ENCODE measurements at places on chromosomes 11 and 22.

DNA sequence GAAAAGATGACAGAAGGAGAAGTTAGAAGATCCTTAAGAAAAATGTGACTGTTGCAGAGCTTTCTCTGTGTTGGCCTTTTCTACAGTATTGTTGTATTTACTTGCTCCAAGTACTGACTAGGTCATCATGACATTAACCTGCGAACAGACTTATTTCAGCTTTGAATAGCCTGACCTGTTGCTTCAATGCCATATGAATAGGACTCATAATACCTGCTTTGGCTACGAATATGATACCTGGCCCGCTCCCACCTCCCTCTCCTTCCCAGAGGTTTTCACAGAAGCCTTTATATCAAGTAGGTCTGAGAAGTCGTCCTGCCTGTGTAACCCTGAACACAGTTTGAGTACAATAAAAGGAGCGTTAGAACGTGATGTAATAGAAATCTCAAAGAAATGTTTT lies 169.6 kb upstream of the PGR start:
- DNase-seq: no peak

- no peak for DNase-seq
Measured at GRCh38 chr11:76186776-76187279, 19.5 kb downstream of the WNT11 start.

GRCh38 chr11:66580803-66581202 lies 12.1 kb downstream of the CCDC87 start:
- no peak for DNase-seq

DNA sequence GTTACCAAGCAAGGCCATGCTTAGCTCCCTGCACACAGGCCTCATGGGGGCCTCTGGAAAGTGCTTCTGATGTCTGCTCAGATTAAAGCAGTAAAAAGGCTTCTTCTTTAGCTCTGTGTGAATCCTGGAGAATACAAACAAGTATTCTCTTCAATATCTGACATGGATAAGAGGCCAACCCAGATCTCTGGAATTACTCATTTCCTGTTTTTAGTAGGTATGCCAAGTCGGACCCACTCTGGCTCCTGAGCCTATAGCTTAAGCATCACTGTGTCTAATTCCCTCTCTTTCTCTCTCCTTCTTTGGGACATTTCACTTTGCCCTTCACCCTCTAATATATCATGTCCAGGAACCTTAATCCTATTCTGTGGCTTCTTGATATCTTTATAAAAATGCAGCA lies 529.6 kb upstream of the CCDC90B start:
- no peak for DNase-seq

GRCh38 chr11:117473481-117474091 lies 145.9 kb downstream of the CEP164 start:
- no peak for DNase-seq

- no peak for DNase-seq
Measured at GRCh38 chr11:10320736-10321465, 16.0 kb downstream of the ADM start.

- no peak for DNase-seq
Measured at GRCh38 chr22:42270176-42270509, 310 bp downstream of the TCF20 start.

DNA sequence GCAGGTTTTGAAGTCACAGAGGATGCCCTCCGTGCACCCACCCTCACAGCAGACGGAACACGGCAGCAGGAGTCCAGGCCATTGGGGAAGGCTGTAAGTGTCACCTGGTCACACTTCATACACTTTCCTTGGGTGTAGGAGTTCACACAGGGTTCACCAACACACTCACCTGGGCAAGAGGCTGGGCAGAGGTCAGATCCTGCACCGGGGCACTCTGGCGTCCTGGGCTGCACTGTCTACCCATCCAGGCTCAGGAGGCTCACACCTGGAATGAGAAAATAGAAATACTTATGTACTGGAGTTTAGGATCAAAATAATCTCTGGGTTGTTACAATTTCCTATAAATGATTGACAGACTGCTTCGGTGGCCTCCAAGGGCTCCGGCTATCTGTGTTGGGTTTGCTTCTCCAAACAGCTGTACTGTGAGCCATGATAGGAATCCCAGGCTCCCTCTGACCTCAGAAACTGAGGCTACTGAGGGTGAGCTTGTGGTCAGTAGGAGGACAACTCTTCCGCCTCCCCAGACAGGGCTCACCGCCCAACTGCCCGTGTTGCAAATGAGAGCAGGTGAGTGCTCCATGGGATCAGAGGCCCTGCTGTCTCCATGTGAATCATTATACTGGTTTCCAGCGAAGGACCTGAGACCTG lies 20.1 kb upstream of the CARS1 start:
- no peak for DNase-seq

DNA sequence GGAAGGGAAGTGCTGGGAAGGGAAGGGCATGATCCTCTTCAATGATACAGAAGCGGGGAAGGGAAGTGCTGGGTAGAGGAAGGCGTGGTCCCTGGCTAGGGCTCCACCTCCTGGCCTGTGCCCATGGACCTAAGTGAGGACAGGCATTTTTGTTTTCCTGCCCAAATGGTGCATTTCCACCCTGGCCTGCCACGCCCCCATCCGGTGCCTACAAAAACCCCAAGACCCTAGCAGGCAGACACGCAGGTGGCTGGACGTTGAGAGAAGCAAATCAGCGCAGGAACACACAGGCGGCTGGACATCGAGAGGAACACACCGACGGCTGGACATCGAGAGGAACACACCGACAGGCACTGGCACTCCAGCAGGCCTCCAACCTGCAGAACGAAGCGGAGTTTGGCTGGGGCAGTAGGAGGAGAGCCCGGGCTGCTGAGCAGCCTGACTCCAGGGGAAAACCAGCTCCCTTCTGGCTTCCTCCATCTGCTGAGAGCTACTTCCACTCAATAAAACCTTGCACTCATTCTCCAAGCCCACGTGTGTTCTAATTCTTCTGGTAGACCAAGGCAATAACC lies 628.3 kb downstream of the BUD13 start:
- no peak for DNase-seq
